ENCODE measurements at places on chromosomes 4 and X. TPM values are rescaled to one million over a fixed set of nuclear protein-coding genes. Genes with fewer than 3 reads are reported as not detected.
A peak's percentile ranks its signal among the peaks of the same experiment; 100 is the strongest.

GRCh38 chr4:98838977-98839618, 89.8 kb downstream of the EIF4E start:
- no peak for DNase-seq

- no peak for DNase-seq
Measured at GRCh38 chr4:83753260-83753659, 217.4 kb downstream of the GPAT3 start.

- no peak for DNase-seq
Measured at GRCh38 chr4:20253283-20253734, 1.6 kb downstream of the SLIT2 start.

The NIPAL1 gene
- total RNA-seq = 0.81 TPM

The CTAG2 gene
- not detected for total RNA-seq

DNA sequence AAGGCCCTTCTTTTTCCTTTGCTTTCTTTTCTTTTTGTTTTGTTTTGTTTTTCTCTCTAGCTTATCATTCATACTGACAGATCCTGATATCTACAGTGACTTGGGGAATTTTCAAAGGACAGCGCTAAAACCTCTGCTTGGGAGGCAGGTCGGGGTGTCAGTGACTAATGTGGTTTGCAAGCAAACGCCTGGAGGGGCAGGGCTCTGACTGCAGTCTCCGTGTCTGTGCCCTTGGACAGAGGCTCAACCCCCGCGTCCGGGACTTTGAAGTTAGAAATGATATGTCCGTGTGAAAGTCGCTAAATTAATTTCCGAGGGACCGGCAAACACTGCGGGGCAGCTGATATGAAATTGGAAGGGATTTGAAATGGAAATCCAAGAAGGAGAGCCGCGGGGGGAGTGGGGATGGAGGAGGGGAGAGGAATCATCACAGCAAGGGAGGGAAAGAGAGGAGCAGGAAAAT, 312.4 kb downstream of the DHRSX start:
- no peak for DNase-seq

The UGT8 gene
- 0.78 TPM for total RNA-seq

The ODAPH gene
- not detected for total RNA-seq

GRCh38 chr4:26736621-26737020, 124.0 kb upstream of the STIM2 start:
- no peak for DNase-seq

GRCh38 chr4:7759216-7759615, 180.4 kb downstream of the AFAP1 start:
- no peak for DNase-seq

- peak; percentile 51 for DNase-seq
Measured at GRCh38 chrX:97039363-97040029, 155.8 kb downstream of the RPA4 start.

The OTUD5 gene
- total RNA-seq = 37.4 TPM

DNA sequence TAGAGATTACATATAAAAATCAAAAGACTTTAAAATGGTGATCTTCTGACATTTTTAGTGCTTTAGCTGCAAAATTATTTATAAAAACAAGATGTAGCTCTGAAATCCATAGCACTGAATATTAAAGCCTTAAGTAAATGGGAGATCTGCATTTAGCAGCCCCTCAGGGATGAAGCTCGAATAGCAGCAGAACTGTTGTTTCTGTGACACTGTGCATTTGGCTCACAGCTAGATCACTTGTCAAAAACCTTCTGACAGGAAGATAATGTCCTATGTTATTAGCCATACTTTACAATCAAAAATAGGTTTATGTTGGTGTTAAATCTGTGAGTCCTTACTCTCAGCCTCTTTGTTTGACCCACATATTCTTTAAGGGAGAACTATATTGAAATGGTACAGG, 14.1 kb upstream of the PYURF start:
- no peak for DNase-seq

GRCh38 chrX:47327902-47328301, 42.5 kb upstream of the ZNF157 start:
- no peak for DNase-seq

Data from aorta (tissue), 5 donors.